DND-41 (cell line): ENCODE measurements at places on chromosomes 11 and 22.
A peak's percentile ranks its signal among the peaks of the same experiment; 100 is the strongest.

DNA sequence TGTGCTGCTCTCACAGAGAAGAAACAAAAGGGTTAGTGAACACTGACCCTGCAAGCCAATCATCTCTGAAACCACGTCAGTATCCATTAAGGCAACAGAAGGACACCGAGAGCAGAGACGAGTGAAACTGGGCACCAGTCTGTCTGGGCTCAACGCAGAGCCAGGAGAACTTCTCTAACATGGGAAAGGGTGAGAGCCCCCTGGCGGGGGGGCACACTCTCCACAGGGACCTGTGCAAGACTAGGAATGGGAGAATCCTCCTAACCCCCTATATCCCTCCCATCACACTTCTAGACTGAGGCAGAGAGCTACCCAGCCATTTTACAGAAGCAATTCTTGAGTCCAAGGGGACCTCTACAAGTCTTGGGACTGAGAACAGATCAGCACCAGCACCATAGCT is 285.8 kb downstream of the SOX6 start:
- no peak for DNase-seq

GRCh38 chr11:4393209-4393857 is at the start of gene TRIM21:
TSS of gene TRIM21 (minus strand) at chr11:4393702. CDS start at chr11:4390409, 3,293 bp downstream.
- DNase-seq, result peak; percentile 93

- no peak for DNase-seq
Measured at GRCh38 chr11:125300791-125301218, 136.3 kb downstream of the PKNOX2 start.

DNA sequence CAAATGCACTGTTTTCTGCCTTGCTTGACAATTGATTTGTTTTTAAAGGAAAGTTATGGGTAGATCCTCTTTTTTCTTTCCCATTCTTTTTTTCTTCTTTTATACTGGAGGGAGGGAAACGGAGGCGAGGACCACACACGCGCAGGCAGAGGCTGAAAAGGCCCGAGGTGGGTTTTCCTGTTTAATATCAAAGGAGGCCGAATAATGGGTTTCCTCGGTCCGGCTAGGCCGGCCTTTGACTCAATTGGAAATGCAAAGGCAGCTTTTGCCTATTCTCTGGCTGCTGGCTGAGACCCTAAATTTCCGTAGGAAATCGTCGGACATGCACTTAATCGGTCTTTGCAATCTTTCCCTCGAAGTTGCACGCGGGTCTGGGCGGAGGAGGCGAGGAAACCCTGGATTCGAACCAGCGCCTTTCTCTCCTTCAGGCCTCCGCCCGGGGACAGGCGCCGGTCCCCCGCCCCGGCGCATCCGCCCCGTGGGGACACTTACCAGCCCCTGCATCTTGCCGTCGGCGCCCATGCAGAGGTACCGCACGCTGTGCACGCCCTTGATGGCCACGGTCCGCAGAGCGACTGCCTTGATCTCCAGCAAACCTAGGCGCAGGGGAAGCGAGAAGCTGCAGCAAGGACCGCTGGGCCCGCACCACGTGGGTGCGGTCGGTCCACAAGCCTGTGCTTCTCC is 911 bp downstream of the FGF19 start:
- no peak for DNase-seq

DNA sequence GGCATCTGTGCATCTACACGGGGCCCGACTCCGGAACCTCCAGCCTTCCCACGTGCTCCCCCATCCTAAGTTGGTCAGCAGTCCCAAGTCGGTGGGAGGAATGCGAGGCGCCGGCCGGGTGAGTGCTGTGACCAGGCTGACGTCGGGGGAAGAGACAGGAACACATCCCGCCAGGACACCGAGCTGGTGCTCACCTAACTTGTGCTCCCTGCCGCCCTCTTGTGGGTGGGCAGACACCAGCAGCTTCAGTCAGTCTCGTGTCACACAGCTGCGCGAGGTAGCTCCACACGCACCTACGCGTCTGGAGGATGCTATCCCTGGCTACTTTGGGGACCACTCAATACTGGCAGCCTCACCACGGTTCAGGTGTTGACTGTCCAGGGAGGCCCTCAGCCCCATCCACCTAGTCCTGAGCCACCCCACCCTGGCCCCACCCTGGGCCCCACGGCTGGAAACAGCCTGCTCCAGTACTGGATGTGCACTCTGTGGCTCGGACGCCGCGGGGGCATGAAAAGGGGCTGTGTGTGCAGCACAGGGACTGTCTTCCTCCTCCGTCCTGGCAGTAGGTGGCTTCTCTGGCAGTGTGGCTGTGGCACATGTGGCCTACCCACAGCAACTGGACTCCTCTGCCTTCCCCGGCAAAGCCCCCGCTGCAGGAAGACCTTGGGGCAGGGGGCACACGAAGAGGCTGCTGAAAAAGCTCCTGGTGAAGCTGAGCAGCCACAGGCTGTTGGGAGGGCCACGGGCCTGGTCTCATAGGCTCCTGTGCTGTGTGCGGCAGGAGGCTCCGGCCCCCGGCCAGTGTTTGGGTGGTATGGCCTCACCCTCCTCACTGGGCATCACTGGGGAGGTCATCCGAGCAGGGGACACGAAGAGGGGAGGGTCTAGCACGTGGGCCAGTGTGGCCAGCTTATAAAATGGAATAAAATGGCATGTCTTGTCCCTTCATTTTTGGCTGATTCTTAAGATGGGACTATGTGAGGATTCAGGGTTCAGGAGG is 11.2 kb upstream of the BID start:
- DNase-seq, result peak; percentile 69

DNA sequence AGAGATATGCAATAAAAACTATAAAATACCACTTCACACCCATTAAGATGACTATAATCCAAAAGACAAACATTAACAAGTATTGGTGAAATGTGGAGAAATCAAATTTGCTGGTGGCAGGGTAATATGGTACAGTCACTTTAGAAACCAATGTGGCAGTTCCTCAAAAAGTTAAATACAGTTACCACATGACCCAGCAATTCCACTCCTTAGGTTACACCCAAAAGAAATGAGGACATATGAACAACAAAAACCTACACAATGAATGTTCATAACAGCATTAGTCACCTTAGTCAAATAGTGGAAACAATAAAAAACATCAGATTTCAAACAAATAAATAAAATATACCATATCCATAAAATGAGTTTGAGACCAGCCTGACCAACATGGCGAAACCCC is 52.6 kb downstream of the RDX start:
- DNase-seq, result no peak

DNA sequence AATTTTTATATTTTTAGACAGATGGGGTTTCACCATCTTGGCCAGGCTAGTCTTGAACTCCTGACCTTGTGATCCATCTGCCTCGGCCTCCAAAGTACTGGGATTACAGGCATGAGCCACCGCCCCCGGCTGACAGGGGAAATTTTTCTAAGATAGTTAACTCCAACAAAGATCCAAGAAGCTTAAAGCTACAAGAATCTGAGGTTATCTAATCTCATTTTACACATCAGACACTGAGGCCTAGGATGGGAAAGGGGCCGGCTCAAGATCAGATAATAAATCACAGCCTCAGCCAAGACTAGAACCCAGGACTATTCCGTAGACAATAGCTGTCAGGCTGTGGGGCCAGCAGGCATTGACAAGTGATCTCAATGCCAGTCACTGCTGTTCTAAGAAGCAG is 94.0 kb downstream of the AMBRA1 start:
- no peak for DNase-seq

DNA sequence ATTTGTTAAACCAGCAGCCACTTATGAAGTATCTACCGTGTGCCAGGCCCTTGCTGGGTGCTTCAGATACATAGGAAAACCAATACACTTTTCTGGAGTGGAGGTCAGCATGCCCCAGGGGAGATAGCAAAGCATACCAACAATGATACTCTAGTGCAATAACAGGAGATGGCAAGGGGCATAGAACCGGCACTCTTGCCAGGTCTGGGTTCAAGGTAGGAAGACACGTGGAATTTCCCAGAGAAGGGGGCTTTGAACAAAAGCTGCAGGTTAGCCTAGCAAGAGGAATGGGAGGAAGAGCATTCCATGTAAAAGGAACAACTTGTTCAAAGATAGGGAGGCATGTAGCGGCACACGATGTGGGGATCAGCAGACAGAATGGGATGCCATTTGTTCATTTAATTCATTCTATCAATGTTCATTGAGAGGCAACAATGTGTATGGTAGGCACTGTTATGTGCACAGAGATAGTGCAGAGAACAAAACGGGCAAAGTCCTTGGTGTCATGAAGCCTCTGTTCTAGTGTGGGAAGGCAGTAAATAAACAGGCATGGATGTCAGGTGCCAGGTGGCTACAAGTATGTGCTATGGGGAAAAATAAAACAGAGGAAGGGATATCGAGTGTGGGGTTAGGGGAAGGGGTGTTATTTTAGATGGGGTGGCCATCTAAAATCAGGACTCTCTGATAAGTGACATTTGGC is 162.6 kb upstream of the E2F8 start:
- no peak for DNase-seq

DNA sequence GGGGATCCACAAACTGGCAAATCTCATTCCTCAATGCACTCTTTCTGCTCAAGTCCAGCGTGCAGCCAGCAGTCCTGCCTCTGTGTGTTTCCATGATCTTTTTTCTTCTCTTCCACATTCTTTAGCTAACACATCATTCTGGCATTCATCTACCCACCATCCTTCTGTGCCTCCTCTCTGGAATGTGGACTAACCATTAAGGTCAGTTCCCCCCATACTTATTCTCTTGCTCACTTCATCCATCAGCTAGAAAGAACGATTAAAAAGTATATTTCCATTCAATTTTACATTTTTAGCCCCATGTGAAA is 7.8 kb downstream of the KIRREL3 start:
- DNase-seq, result no peak
